Stimulated activated CD8-positive, alpha-beta memory T cell treated with anti-CD3 and anti-CD28 coated beads, Interleukin-4, amount 100 ng/mL, for 1 hour (primary cell): ENCODE measurements at places on chromosomes 11 and 22.

DNA sequence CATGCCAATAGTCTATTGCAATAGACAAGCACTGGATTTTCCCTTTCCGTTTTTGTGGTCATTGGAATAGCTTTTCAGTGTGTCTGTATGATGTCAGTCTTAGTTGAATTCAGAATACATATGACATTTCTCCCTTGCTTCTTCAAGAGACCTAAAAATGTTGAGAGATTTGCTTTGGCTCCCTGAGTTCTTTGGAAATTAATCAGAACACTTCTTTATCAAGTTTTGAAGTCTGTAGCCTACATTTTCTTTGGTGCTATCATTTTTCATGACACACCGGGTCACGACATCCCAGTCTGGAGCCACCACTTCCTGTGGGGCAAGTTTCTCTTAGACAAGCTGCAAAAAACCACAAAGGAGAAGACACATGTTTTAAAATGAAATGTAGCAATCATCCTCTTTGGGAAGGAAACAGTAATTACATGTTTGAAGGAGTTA lies 847.1 kb downstream of the OPCML start:
- no peak for DNase-seq

DNA sequence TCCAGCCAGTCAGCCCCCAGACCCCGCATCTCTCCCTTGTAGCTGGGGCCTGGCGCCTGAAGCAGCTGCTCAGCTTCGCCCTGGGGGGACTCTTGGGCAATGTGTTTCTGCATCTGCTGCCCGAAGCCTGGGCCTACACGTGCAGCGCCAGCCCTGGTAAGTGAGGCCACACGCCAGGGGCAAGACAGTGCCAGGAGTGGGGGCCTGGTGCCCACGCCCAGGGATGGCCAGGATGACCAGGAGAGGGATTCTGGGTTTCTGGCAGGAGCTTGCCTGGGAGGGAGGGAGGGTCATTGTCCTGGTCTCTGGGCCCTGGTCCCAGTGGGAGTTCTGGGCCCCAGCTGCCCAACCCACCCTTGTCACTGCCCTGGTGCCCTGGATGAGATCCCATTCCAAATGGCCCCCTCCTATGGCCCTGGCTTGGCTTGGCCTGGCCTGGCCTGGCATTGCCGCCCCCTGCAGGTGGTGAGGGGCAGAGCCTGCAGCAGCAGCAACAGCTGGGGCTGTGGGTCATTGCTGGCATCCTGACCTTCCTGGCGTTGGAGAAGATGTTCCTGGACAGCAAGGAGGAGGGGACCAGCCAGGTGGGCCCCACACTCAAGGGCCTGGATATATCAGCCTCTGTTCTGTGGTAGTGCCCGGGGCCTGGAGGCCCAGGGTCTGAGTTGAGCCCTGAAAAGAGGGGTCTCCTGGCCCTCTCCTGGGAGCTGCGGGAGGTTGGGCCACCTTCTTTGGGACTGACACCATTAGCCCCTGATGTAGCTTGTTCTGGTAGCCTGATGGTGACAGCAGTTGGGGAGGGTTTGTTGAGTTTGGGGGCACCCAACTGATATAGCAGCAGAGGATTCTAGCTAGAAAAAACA lies 3.7 kb downstream of the SLC39A13 start:
- no peak for DNase-seq

DNA sequence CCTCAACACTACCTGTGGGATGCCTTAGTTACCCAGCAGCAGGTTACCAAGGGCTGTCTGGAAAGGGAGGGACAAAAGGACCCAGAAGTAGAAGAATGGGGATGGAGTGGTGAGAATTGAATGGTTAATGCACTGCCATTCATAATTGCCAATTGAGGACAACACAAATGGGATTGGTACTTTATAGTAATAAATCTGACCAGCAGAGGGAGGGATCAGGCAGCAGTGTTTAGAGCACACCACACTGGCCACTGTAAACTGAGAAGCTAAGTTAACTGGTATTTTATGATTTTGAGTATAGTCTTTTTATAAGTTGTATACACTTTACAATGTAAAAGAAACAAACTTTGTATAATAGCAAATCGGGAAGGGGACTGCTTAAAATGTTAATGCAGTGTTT lies 10.7 kb downstream of the TBRG1 start:
- no peak for DNase-seq

DNA sequence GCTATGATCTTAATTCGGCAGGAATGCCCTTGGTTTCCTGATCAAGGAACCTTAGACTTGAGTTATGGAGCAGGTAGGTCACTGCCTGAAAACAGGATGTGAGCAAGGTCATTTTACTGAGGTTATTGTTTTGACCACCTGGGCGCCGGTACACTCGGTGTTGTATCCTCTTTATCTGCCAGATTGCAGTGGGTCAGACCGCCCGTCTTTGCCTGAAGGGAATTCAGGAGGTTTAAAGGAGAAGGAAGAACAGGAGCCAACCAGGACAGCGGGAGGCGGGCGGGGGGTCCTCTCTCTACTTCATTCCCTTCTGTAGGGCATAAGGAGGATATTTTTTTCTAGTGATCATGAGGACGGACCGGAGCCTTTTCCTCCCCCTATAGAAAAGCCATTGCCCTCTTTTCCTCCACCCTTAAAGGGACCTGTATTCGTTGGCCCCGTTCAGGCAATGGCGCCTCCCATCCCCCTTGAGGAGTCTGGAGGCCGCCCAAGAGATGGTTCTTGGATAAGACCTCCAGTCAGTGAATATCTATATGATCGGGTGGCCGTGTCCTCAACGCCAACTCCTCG lies 649 bp downstream of the MS4A15 start:
- no peak for DNase-seq

DNA sequence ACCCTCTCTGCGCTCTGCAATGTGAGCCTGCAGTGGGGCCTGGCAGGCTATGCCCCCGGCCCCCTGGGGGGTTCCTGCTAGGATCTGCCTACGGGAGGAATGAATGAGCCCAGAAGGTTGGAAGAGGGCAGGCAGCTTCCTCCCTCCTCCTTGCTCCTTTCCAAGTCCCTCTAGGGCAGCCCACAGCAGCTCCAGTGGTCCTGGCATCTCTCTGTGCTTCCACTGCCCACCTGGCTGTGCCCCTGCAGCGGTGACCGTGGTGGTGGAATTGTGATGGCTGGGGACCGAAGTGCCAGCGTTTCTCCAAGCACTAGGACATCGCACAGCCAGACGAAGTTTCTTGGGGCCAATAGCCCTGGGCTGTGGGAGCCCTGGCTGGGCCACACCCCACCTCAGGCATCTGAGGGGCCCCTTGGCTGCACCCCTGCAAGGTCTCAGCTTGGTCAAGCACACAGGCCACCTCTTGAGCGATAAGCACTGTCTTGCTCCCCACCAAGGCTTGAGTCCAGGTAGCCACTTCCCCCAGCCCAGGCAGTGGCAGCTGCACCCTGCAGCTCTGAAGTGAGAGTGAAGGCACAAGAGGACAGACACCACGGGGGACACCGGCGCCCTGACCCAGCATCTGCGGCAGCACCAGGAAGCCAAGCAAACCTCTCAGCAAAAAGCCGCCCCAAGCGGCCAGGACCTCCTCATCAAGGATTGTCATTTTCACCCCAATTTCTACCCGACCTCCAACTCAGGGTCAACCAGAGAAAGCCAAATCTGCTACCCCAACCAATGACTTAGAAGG lies 346.3 kb downstream of the CTTN start:
- DNase-seq, result no peak

- DNase-seq, result no peak
Observed at GRCh38 chr22:27137871-27138337, 480.5 kb downstream of the MIAT start.

GRCh38 chr22:19383292-19383691 lies 48.2 kb downstream of the HIRA start:
- DNase-seq, result no peak

DNA sequence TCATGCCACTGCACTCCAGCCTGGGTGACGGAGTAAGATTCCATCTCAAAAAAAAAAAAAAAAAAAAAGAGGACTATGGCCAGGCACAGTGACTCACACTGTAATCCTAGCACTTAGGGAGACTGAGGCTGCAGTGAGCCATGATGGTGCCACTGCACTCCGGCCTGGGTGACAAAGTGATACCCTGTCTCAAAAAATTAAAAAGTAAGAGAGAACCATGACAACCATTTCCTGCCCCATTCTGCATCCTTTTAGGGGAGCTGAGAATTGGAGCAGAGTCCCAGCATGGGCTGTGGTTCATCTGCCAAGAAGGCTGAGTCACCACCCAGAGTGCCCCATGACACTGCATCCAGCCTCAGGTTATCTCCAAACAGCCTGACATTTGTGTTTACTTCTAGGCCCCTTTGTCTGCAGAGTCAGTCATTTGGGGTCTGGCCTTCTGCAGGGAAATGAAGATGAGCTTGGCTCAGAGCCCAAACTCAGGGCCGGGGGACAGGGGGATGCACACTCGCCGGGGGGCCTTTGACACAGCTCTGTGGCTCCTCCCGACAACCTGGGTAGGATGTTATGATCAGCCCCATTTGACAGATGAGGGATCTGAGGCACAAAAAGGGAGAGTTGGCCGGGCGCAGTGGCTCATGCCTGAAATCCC lies 4.7 kb downstream of the CSDC2 start:
- no peak for DNase-seq

GRCh38 chr11:32152216-32152615 lies 61.3 kb downstream of the RCN1 start:
- no peak for DNase-seq

DNA sequence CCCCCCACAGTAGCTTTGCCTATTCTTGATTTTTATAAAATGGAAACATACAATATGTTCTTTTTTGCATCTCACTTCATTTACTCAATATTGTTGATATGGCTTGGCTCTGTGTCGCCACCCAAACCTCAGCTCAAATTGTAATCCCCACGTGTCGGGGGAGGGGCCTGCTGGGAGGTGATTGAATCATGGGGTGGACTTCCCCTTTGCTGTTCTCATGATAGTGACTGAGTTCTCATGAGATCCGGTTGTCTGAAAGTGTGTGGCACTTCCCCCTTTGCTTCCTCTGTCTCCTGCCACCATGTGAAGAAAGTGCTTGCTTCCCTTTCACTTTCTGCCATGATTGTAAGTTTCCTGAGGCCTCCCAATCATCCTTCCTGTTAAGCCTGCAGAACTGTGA lies 431.3 kb downstream of the MN1 start:
- no peak for DNase-seq

- no peak for DNase-seq
Observed at GRCh38 chr11:103110391-103110790, 1.2 kb downstream of the DYNC2H1 start.

DNA sequence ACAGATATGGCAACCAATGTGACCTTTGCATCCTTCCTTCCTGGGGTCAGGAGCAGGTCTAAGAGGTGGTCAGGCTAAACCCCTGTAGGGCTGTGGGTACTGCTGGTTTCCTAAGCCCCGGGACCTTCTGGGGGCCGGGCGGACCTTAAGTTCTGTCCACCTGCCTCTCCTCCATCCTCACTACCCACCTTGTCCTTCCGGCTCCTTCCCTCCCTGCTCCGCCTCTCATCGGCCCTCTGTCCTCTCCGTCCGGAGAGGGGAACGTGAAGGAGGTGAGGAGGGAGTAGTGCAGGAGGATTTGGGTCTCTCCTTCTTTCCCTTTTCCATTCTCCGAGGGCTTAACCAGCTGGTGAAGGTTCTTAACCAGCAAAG lies 28.3 kb upstream of the PARVB start:
- no peak for DNase-seq

DNA sequence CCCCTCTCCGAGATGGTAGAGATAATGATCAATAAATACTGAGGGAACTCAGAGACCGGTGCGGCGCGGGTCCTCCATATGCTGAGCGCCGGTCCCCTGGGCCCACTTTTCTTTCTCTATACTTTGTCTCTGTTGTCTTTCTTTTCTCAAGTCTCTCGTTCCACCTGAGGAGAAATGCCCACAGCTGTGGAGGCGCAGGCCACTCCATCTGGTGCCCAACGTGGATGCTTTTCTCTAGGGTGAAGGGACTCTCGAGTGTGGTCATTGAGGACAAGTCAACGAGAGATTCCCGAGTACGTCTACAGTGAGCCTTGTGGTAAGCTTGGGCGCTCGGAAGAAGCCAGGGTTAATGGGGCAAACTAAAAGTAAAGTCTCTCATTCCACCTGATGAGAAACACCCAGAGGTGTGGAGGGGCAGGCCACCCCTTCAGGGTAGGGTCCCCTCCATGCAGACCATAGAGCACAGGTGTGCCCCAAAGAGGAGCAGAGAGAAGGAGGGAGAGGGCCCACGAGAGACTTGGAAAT lies 43.2 kb downstream of the IGLL1 start:
- no peak for DNase-seq

- DNase-seq, result no peak
Observed at GRCh38 chr22:28241656-28242290, 322.7 kb upstream of the PITPNB start.

- no peak for DNase-seq
Observed at GRCh38 chr11:65224930-65225278, 36.9 kb upstream of the POLA2 start.

- no peak for DNase-seq
Observed at GRCh38 chr11:37449146-37449545, 851.1 kb upstream of the RAG2 start.

GRCh38 chr22:50252082-50253045 lies 1.3 kb upstream of the HDAC10 start:
- DNase-seq, result peak; percentile 56

DNA sequence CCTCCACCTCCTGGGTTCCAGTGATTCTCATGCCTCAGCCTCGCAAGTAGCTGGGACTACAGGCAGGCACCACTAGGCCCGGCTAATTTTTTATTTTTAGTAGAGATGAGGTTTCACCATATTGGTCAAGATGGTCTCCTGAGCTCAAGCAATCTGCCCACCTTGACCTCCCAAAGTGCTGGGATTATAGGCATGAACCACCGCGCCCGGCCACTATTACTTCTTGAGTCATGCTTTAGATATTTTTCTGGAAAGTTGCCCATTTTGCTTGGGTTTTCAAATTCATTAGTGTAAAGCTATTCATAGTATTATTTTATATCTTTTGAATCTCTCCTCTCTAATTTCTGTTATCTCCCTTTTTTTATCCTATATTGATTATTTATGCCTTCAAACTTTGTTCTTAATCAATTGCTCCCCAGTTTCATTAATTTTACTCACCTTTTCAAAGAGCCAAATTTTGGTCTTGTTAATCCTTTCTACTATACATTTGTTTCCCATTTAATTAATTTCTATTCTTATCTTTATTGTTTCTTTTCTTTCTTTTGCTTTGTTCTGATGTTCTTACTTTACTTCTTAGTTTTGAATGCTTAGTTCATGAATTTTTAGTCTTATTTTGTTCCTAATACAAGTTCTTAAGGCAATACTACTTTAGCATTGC lies 10.3 kb upstream of the RAC2 start:
- no peak for DNase-seq

GRCh38 chr11:122775675-122776271 lies 62.5 kb upstream of the CRTAM start:
- no peak for DNase-seq

DNA sequence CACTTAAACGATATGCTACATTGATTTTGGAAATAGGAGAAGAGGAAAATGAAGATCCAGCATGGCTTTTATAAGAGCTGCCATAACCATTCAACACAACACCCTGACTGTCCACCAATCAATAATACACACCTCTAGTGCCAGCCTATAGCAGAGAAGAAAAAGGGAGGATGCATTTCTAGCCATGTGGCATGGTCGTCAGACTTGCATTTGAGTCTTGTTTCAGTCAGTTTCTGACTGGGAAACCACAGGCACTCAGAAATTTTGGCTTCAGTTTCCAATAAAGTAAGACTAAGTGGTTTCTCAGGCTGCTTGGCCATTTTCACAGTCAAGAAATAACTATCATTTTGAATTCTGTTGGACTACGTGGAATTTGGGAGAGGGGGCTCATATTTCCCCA lies 523.5 kb upstream of the LRRC4C start:
- DNase-seq, result no peak

GRCh38 chr11:76850815-76851214 lies 9.9 kb upstream of the ACER3 start:
- DNase-seq, result no peak

- DNase-seq, result no peak
Observed at GRCh38 chr11:112513417-112513816, 252.8 kb upstream of the PLET1 start.

GRCh38 chr11:106491751-106492150 lies 414.3 kb downstream of the AASDHPPT start:
- DNase-seq, result no peak
